ENCODE measurements at places on chromosomes 7 and 10.

- DNase-seq: no peak
Observed at GRCh38 chr7:716222-716621, 10.3 kb upstream of the DNAAF5 start.

DNA sequence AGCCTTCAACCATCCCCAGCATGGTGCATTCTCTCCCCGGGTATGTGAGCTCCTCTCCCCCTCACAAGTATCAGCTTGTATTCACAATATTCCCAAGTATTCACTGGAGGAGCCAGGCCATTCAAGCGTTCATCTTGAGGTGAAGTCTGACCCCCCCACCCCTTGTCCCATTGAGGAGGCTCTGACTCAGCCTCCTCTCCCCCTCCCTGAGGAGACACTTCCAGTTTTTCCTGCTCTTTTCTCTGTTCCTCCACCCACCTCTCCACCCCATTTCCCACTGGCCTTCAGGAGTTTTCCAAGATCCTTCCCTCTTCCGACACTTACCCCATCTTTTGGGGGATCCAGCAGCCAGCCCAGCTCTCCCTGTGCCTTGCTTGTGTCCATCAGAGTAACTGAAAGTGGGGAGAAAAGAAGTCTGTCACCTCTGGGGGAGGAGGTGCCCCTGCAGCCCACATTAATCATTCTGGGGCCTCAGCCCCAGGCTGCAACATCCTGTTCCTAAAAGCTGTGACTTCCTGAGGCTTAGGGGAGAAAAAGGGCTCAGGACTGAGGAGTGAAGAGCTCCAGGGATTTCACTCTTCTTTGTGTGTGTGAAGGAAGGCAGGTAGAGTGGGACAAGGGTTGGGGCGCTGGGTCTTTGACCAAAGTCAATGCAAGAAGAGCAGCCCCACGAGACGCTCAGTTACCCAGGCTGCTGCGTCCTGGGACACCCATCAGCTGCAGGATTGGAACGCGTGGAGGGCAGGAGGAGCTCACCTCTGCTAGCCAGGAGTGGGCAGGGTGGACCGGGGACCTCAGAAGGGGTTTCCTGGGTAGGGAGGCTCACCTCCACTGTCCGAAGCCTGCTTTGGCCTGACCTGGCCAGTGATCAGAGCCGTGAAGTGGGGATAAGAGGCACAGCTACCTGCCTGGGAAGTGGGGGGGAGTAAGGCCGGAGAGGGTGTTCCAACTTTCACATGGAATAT is 1.1 kb downstream of the EPHA1 start:
- DNase-seq: no peak

DNA sequence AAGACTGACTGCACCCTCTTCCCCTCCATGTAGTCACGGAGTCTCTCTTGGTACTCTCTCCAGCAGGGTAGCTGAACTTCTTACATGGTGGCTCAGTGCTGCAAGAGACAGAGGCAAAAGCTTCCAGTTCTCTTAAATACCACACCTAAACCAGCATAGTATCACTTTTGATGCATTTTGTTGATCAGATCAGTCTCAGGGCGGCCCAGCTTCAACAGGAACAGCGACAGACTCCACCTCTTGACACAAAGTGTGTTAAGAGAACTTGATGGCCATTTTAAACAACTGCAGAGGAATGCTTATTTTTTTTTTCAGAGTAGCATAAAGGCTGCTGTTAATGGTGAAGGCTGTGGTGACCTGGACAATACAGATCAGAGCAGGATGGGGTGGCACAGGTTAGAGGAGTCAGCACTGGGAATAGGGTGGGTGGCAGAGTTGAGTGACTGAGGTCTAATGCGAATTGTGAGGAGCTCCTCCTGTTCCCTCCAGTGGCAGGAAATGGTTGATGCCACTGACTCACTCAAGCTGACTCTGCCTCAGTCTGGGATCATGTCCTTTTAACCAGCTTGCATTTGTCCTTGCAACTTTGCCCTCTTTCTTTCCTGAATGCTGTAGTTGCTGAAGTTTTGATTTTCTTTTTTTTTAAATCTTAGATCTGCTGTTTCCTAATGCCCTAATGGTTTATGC is 17.3 kb downstream of the MGAM start:
- peak; percentile 72 for DNase-seq

GRCh38 chr7:76369018-76369417 is 10.2 kb upstream of the YWHAG start:
- DNase-seq: no peak

GRCh38 chr7:29457141-29457561 is 106.5 kb upstream of the PRR15 start:
- DNase-seq: no peak

- DNase-seq: no peak
Observed at GRCh38 chr10:1654247-1654646, 83.1 kb downstream of the ADARB2 start.

- DNase-seq: peak; percentile 54
Observed at GRCh38 chr10:14093730-14094484, 236.8 kb downstream of the FRMD4A start.

DNA sequence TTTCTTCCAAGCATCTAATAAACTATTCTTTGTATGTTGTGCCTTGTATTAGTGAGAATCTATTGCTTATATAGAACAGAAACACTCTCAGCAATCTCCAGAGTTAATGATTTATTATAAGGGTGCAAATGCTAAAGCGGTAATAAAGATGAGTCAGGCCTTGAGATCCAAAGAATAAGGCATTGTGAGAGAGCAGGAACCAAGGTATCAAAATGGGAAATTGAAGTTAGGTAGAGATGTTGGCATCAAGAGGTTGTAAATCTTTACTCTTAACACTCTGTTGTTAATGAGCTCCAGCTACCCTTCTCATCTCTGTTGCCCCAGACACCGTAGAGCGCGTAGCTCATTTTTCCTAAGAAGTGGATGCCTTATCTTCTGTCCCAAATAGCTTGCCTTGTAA is 375.2 kb downstream of the ARL4A start:
- DNase-seq: no peak

GRCh38 chr10:132650611-132651250 is 113.1 kb downstream of the INPP5A start:
- DNase-seq: no peak

DNA sequence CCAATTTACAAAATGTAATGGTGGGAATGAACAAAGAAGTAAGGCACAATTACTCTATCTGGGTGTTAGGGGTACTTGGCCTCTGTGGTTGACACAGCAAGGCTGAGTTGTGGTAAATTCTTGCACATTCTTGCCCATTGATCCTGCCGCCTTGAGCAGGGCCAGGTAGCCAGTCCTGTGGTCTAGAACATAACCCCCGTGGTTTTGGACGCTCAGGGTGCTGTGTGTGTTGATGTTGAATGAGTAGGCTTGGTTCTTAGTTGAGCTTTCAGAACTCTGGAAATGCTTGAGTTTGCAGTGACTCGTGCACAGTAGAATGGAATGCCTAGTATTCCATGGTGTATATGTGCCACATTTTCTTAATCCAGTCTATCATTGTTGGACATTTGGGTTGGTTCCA is 42.3 kb upstream of the CDHR3 start:
- no peak for DNase-seq

GRCh38 chr7:102417105-102417504 is 16.3 kb upstream of the ORAI2 start:
- no peak for DNase-seq

- no peak for DNase-seq
Observed at GRCh38 chr7:29005406-29005805, 47.3 kb upstream of the TRIL start.

DNA sequence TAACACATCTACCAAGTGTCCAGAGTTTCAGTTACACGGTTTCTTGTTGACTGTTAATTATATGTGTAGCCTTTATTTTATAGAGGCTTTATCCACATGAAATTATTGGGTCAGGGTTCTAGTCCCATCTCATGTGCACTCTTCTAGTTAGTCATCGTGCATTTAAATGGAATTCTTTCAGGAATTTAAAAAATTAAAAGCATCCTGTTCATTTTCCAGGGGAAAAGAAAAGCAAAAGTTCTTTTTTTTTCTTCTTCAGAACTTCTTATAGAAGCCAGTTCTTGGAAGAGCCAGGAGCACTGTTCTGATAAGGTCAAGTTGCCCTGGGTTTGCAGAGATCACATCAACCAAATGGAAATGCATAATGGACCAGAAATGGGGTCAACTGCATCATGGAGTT is 324.7 kb downstream of the INHBA start:
- no peak for DNase-seq

- DNase-seq: peak; percentile 78
Observed at GRCh38 chr10:116742367-116743265, at the start of gene HSPA12A. Gene HSPA12A, minus strand, starts transcription at chr10:116742566. Its CDS starts 97 bp downstream, at chr10:116742469.

DNA sequence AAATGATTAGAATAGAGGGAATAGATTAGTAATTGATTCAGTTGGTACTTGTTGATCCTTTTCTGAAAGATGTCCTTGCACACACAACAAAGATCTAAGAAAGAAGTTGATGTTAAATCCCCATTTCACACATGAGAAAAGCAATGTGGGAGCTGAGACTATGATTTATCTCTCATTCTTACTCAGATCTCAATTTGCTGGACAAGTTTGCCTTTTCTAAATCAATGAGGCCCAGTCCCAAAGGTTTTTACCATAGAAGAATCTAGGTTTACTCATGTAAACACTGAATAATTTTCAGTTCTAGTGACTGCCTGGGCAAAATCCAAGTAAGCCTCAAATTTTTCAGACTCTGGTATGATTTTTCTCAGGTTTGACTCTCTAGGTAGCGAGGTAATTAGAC is 25.5 kb upstream of the PLXNA4 start:
- no peak for DNase-seq

DNA sequence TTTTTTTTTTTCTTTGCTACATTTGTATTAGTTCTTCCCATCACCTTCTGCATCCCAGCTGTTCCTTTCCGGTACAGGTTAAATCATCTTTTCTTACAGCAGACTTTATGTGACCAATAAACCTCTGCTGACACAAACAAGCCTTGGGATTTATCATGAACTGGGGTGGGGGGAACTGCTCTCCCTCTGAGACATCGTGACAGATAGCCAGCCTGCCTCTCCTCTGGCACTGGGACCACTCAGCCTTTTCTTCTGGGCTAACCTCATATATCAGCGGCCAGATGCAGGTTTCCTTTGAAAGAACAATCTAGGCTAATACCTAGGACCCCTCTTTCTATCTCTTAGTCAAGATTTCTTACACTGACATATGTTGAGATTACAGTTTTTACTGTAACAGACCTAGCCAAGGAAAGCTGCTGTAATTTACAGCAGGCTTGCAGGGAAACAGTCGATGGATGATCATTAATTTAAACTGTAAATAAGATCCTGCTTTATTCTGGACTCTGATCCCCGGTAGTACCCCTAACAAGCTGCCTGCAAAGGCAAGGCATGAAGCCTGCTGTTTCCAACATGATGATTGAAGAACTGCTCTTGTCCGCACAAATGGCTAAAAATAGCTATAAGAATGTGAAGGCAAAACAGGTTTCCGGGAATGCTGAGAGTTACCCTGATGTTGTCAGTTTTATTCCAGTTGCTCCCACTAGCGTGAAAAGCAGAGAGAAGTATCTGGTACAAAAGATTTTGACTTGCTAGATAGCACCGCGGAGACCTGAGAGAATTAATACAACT is 338.7 kb downstream of the SORCS1 start:
- no peak for DNase-seq

DNA sequence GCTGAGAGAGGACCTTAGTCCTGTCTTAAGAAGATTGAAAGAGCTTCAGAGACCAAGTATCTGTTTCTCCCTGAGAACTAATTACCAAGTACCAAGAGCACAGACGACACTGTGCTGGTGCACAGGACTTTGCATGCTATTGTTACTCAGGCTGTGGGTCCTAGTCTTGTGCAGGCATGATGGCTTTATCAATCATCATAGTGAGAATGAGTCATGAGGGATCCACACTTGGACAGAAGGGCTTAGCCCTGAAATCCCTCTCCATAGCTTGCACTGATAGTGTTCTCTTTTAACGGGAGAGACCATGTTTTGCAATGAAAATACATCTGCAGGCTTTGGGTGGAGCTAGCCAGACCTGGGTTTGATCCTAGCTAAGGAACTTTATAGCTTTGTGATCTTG is 93.3 kb downstream of the SORCS3 start:
- DNase-seq: no peak

DNA sequence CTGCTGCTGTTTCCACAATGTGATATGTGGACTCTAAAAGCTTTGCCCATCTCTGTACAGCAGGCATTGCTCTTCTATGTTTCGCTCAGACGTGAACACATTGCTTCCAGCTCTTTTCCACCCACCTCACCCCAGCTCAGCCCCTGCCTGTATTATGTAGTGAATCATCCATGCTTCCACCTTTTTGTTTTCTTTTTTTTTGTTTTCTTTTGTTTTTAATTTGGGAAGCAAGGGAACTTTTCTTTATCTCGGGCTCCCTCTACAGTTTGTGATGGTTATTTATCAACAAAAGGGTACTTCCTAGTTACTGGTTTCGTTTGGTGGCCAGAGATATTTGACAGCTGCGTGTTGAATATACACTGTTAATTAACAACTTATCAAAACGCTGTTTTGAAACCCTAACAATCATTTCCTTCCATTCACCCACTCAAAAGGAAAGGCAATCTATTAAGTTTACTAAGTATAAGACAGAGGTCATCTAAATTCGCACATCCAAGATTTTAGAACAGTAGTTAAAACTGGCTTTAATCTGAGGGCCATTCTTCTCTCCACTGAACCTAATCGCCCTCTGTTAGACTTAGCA is 127.9 kb upstream of the STK17A start:
- peak; percentile 53 for DNase-seq

DNA sequence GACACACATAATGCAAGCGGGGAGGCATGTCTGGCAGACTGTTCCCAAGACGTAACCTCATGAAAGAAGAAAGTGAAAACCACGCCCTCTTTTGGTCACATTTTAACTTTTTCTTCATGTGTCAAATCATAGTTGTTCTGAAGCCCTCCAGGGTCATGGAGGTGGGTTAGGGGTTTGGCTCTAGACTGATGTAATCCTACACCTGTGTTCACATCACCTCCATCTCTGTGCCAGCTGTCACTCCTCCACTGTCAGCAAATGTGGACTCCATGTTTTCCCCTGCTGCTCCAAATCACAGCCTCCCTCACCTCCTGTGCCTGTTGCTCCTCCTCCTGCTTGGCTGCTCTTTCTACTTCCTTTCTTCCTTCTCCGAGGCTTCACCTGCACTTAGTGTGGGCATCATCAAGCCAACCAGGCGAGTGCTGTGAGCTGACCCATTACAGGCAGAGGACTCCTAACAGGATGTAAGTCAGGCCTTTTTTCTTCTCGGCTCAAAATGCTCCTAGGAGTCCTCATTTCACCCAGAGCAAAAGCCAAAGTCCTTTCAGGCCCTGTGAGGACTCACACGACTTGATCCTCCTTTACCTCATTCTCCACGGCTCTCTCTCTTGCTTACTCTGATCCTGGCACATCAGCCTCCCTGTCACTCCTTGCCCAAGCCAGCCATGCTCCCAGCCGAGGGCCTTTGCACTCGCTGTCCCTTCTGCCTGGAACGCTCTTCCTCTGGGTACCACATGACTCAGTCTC is 66.4 kb upstream of the IFRD1 start:
- no peak for DNase-seq

- no peak for DNase-seq
Observed at GRCh38 chr7:31445686-31446355, 68.1 kb upstream of the ITPRID1 start.

- DNase-seq: no peak
Observed at GRCh38 chr10:79137300-79137756, 68.6 kb downstream of the ZMIZ1 start.
